ENCODE measurements at places on chromosomes 11 and 22.

GRCh38 chr11:66322732-66323427 lies 6.0 kb upstream of the CD248 start:
- no peak for DNase-seq

GRCh38 chr11:16863389-16863788 lies 124.9 kb downstream of the C11orf58 start:
- DNase-seq: no peak

GRCh38 chr11:72832301-72833082 lies 18.3 kb downstream of the ATG16L2 start:
- DNase-seq: no peak

DNA sequence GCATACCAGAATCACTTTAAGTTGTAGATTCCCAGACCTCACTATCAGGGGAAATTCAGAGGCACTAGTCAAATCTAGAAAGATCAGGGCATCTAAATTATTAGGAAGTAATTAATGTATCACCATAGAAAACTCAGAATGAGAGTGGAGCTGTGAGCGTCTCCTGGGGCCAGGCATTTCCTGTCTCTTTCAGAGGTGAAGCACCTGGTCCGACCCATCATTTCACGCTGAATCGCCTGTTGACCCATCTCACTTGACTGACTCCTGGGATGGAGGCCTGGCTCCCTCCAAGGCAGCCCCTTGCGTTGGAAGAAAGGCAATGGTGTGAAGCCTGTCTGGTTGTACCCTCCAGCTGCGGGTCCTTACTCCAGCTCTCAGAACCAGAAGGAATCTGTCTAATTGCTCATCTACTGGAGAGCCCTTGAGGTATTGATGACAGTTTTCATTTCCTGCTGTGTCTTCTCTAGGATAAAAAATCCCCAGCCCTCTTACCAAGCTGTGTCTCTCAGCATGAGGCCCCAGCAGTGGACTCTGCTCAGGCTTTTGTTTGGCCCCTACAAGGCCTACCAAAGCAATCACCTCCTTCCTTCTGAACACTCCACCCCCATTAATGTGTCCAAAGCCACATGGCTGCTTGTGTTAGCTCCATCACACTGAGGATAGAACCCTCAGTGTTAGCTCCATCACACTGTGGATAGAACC lies 93.2 kb upstream of the SYT13 start:
- no peak for DNase-seq

DNA sequence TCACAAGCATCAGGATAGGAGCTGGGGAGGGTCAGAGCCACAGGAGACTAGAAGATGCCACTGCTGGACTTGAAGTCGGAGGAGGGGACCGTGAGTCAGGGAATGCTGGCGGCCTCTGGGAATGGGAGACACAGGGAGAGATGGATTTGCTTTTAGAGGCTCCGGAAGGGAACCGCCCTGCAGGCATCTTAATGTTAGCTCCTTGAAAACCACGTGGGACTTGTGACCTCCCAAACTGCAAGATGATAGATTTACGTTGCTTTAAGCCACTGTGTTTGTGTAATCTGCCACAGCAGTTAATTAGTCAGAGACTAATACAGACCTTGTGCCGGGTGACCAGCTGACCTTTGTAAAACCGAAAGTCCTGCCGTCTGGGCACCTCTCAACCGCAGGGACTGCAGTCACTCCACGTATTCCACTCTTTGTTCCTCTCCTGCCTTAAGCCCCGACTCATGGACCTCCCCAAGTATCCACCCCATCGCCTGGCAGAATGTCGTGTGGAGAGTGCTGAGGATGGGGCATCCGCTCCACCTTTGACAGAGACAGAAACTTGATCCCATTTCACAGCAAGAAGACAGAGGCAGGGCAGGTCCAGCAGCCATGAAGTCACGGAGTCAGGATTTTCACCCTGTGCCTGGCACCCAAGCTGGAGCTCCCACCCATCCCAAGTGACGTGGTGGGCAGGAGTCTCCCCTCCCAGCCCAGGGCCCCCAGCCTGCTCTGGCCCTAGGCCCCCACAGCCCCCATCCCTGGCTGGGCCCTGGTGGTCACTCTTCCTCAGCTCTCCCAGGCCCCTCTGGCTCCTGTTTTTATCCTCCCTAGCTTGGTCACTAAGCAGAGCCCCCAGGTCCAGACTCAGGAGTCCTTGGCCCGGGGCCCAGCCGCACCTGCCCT lies 19.4 kb upstream of the CTSD start:
- DNase-seq: no peak

DNA sequence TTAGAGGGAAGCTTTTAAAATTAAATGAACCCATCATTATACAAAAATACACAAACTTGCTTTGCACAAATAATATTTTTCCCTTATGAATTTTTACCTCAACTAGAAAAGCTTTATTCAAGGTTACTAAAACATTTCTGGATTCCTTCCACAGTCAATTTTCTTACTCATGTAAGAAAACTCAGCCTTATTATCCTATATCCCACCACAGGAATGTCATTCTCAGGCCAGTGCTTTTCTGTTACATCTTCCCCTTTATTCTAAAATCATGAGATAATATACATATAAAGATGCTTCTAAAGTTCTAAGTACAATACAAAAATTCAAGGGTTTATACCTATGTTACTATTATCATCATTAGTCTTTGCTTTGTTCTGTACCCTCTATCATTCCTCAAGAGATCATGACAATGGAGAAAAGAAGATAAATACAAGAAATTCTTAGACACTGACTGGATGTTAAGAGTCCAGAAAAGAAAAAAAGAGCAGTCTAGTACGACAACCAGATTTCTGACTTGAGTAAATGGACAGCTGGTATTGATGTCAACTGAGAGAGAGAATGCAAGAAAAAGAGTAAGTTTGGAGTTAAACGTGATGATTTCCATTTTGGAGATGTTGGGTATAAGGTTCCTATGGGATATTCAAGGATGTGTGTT lies 60.3 kb downstream of the MTMR2 start:
- no peak for DNase-seq

GRCh38 chr22:35514366-35514765 lies 26.3 kb upstream of the RASD2 start:
- DNase-seq: no peak

DNA sequence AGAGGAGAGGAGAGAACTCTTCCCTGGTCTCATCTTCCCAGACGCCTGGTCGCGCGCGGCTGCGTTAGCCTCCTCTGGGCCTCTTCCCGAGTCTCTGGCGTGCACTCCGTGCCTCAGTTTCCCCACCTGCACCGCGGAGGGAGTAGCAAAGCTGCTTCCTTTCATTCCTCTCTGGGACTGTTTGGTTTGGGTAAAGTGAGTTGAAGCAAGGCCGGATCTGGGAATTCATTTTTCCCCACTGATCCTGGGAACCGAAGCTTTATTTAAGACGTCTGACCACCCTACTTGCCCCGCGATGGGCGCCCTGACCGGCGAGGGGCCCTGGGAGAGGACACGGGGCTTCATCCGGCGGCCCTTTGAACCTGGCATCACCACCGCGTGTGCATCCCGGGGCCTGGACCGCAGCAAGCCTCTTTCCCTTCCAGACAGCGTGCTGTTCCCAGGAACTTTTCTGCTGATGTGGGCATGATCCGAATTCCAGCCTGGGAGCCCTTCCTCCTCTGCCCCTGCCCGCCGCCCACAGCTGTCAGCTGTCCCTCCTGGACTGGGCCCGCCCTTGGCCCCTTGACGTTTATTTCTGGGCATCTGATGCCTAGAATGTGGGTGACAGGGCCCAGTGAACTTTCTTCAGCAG lies 758 bp downstream of the LDLRAD3 start:
- DNase-seq: no peak

- peak; percentile 93 for DNase-seq
Observed at GRCh38 chr11:45859661-45860140, 12.4 kb downstream of the CRY2 start.

DNA sequence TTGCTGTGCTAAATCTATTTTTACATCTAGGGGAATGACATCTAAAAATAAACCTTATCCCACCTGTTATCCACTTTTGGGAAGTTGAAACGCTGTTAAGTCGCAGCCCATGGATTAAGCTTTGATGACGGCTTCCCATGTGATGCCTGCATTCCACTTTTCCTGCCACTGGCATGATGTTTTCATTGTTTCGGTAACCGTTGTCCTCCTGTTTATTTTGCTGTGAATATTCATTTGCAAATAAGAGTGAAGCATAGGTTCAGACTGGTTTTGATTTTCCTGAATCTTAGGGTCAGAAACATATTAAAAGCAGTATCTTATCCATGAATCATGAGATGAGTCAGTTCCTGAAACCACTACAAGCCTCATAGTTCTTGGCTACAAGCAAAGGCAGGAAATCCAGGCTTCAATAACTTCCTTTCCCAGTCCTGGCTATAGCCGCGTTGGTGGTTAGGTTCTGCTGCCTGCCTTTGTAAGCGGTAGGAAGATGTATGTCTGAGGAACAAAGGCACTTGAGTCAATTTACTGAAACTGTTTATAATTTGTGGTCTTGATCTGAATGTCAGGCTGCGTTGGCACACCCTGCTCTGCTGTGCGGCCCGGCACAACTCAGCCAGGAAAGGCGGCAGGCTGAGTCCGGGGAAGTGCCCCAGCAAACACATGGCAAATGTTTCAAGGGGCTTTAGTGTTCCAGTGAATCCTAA lies 19.4 kb downstream of the TEAD1 start:
- DNase-seq: peak; percentile 25

GRCh38 chr11:129785383-129786111 lies 30.1 kb upstream of the TMEM45B start:
- DNase-seq: peak; percentile 37

GRCh38 chr11:70633610-70634009 lies 235.3 kb downstream of the CTTN start:
- DNase-seq: no peak

DNA sequence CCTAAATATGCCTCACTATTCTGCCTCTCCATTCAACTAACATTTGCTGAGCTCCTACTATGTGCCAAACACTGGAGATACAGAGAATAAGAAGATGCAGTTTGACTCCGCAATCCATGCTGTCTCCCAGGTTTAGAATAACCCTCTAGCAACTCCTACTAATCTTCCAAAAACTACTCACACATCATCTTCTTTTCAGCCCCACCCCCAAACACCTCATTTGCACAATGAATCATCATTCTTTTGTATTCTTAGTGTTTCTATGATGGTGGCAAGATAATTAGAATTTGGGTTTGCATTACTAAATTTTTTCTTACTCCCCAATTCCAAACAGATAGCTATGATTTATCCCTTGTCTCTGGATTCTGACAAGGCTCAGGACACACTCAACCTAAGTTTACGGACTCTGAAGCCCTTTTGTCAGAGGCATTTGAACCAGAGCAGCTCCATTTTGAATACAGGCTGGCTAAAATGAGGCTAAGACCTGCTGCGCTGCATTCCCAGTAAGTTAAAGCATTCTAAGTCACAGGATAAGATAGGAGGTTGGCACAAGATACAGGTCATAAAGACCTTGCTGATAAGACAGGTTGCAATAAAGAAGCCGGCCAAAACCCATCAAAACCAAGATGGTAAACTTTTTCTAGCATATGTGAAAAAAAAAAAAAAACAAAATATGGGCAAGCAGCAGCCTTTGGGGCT lies 1038.9 kb downstream of the DLG2 start:
- DNase-seq: no peak

DNA sequence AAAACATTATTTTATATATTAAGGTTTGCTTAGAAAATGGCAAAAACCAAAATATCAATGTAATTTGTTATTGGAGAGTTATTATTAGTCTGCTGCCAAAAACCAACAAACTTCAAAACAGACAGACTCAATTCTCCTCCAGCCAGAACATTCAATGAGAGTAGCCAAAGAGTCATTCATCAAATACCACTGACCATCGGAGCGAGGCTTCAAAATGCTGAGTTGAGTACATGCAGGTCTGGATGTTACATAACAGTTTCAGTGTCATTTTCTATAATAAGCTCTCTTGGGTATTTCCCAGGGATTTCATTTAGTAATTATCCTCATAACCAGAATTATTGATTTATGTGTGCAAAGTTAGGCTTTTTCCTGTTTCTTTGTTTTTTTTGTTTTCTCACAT lies 42.6 kb downstream of the CHST1 start:
- DNase-seq: no peak

- DNase-seq: no peak
Observed at GRCh38 chr11:134758342-134758931, 346.4 kb upstream of the B3GAT1 start.

Data from COR-L47 (cell line).